ENCODE measurements at places on chromosomes 6 and 20. TPM values are rescaled to one million over a fixed set of nuclear protein-coding genes. Genes with fewer than 3 reads are reported as not detected.

Gene GPR6
- not detected for total RNA-seq

Gene ZC3H12D
- 0.62 TPM for total RNA-seq

- peak; percentile 48 for DNase-seq
Measured at GRCh38 chr20:53918949-53919361, 151.4 kb downstream of the BCAS1 start.

DNA sequence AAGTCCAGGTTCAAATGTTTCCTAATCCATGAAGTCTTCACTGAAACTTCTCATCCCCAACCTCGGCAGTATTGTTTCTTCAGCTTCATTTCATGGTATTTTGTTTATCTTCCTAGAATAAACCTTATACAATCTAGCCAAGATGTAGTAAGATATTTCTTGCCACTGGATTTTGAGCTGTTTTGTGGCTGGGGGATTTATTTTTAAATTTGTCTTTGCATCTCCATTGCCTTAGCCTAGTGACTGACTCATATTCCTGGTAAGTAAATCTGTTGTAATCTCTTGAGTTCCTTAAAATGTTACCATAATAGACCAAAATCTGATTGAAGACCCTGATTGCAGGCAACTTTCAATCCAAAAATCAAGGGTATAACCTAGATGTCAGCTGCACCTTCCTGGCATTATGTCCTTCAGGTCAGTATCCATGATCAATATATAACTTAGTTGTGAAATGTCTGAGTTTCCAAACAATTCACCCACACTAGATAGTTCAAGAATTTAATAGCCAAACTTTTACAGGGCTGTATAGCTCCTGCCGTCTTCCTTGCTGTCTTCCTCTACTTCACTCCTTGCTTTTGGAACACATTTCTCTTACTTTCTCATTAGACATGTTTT, 4.7 kb upstream of the TRMT11 start:
- DNase-seq: no peak

DNA sequence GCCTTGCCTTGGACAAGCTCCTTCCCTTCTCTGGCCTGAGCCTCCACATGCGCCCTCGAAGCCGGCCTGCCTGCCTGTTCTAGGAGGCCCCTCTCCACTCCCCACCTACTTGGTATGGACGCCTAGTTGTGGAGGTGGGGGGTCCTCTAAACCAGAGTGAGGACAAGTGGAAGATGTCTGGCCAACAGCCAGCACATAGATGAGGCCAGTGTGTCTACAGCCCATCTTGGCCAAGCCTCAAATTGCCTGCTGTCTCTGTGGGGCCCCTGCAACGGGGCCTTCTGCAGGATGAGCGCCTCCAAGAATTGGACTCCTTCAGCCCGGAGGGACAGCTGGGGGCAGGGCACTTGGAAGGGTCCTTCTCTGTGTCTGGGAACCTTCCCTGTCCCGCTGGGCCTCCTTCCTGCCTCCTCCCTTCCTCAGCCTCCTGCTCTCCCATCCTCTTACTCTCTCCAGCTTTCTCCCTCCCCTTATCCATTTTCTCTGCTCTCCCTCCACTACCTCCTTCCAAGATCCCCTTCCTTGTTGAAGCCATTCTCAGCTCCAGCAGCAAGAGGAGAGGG, 1.6 kb downstream of the MDFI start:
- no peak for DNase-seq

- DNase-seq: no peak
Measured at GRCh38 chr6:22248513-22249308, 48.1 kb downstream of the PRL start.

DNA sequence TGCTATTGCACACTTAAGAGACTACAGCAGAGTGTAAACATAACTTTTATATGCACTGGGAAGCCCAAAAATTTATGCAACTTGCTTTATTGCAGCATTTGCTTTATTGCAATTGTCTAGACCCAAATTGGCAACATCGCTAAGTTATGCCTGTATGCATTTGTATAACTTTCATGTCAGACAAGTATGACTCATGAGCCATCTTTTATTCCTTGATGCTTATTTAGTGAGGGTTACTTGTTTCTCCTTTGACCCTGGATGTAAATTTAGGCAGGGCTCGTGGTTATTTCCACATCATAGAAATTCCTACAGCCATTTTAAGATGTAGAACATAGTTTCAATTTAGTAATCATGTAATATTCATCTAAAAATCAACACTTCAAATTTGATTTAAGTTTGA, 130.3 kb upstream of the LY86 start:
- no peak for DNase-seq

- DNase-seq: no peak
Measured at GRCh38 chr6:165321555-165322145, 12.2 kb upstream of the C6orf118 start.

GRCh38 chr6:4637691-4638433, 138.3 kb upstream of the CDYL start:
- DNase-seq: no peak

- no peak for DNase-seq
Measured at GRCh38 chr20:57777911-57778310, 68.1 kb upstream of the PMEPA1 start.

DNA sequence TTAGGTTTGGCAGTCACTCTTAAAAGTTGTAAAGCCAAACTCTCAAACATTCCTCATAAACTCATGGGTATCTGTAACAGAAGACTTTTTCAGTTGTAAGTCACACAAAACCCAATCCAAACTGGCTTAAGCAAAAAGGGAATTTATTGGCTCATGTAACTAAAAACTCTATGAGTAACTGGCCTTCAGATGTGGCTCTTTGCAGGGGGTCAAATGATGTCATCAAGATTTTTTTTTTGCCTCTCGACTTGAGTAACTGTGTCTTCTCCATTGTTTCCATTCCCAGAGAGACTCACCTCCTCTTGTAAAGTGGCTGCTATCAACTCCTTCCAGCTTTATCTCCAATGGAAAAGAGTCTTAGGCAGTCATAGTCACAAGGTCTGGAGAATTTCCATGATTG, 645.0 kb downstream of the DHX35 start:
- no peak for DNase-seq

- DNase-seq: peak; percentile 86
Measured at GRCh38 chr6:35569011-35569461, 56.3 kb upstream of the TULP1 start.
